ENCODE measurements at places on chromosomes 5 and 9.

DNA sequence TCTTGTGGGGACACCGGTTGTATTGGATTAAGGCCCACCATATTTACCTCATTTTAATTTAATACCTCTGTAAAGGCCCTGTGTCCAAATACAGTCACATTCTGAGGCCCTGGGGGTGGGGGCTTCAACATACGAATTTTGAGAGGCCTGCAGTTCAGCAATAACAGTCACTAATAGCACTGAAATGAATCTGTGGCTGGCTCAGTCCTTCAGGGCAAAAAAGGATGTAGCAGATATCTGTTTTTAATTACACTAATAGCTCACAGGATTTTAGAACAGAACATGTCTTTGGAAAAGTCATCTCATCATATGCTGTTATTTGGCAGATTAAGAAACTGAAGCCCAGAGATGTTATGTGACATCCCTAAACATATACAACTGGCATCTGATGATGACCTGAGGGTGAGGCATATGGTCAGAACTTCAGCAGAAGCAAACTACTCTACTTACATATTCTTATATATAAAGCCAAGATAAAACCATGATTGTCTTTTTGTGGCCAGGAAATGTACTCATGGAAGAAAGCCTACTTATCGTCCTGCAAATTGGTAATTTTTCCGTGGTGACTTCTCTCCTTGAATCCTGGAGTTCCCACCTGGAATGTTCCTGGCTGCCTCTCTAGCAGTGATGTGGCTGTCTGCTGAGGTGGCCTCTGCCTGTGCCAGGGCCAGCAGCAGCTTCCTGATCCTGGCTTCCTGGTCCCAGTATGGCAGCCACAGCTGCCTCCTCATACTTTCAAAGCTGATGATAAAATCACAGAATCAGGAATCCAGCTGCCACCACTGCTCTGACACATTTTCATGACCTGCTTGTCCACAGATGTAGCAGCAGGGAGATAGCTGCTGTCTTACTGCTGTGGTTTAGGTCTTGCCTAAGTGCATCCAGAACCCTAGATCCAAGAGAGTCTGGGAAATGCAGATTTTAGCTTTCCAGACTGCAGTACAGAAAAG, 72.1 kb upstream of the ANKRD55 start:
- no peak for DNase-seq

GRCh38 chr5:107104040-107104995, 566.4 kb downstream of the EFNA5 start:
- no peak for DNase-seq

DNA sequence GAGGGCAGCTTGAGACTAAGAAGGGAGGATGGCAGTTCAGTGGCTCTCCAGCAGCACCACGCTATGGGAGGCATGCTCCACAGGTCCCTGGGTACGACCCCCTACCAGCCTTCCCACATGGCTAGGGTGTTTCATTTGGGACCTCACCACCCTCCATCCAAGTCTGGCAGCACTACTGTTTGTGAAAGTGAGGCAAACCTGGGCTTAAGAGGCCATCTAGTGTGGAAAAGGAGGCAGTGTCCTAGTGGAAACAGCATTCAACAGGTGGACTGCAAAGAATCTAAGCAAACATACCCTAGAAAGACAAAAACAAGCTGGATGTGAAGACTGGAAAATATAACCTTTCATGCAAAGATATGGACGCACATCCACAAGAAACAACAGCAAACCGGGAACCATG, 4.8 kb upstream of the C5orf47 start:
- no peak for DNase-seq

DNA sequence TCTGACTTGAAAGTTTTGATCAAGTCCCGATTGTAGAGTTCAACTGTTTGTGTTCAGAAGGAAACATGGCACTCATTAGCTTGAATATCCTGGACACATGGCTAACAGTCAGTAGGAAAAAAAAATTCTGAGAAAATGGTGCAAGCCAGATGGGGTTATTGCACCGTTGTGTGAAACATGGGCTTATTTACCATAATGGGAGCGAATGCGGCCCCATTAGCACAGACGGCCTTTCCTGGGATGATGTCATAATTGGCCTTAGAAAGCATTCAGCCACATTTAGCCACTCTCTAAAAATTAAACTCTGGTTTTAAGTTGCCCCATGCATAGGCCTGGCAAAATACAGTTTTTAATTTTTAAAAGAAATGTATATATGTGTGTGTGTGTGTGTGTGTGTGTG, 112.1 kb downstream of the IRX2 start:
- no peak for DNase-seq

DNA sequence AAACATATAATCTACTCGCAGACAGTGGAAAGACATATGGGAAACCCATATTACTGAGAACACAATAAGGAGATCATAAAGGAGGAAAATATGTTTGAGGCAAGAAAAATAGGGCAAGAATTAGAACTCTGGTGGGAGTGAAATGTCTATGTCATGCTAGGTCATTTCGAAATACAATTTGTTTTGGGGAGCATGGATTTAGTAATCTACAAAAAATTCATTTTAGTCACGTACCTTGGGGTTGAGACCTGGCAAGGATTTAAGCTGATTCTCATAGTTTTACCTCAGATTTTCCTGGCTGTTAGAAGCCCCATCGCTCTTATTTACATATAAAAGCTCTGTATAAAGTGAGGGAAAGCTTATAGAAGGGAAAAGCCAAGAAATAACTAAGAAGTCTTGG, 11.5 kb upstream of the CSNK1G3 start:
- no peak for DNase-seq

GRCh38 chr9:128007566-128008138, 26.9 kb upstream of the EEIG1 start:
- peak; percentile 60 for DNase-seq

DNA sequence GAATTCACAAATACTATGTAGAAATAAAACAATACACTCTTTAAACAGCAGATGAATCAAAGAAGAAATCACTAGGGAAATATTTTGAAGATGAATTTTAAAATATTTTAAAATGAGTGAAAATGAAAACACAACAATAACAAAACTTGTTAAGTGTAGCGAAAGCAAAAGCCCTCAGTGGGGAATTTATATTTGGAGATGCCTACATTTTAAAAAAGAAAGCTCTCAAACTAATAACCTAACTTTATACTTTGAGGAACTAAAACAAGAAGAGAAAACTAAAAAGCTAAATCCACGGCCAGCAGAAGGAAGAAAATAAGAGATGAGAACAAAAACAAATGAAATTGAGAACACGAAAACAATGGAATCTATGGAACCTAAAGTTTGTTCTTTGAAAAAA, 22.7 kb downstream of the SPDL1 start:
- DNase-seq, result no peak

- peak; percentile 28 for DNase-seq
Observed at GRCh38 chr5:176543428-176544182, 5.5 kb upstream of the CDHR2 start.

GRCh38 chr9:98391406-98391805, 136.0 kb upstream of the TBC1D2 start:
- no peak for DNase-seq

GRCh38 chr5:172447646-172448365, 6.5 kb downstream of the SH3PXD2B start:
- DNase-seq, result no peak

GRCh38 chr5:68754536-68754935, 339.3 kb upstream of the SLC30A5 start:
- DNase-seq, result no peak

- DNase-seq, result no peak
Observed at GRCh38 chr5:109454731-109455505, 45.1 kb upstream of the PJA2 start.

DNA sequence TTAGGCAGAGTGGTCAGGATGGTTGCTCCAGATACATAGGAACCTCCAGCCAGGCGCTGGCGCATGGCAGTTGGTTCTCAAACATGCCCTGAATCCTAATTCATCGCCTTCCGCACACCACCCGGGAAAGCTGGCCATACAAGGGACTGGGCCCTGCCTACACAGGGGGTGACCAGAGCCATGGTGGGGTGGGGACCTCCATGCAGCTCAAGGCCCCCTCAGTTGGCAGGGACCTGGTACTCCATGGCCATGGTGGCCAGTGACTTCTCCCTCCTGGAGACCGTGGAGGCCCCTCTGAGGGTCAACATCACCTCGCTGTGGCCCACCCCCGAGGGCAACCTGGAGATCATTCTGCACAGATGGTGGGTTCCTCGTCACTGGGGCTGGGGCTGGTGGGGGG, 26.8 kb downstream of the PAEP start:
- no peak for DNase-seq

Measured in activated naive CD4-positive, alpha-beta T cell (primary cell).